Stimulated activated CD4-positive, alpha-beta T cell treated with anti-CD3 and anti-CD28 coated beads, Interleukin-4, amount 100 ng/mL, for 48 hours (primary cell): ENCODE measurements at places on chromosomes 12 and 14.
A peak's percentile ranks its signal among the peaks of the same experiment; 100 is the strongest.

DNA sequence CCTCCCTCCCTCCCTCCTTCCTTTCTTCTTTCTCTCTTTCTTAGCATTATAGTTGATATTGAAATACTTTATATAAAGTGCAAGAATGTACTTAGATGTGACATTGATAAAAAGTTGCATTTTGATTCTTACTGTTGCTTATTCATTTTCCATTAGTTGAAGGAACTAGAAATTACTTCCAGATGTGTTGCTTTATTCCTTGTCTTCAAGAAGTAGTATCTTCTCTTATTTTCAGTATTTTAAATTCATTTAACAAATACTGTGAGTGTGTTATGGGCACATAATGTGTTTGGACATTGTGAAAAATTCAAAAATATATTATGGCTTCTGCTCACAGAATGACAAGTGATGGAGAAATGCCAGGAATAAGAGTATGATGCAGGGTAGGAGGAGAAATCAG is 45.6 kb downstream of the TRMT5 start:
- DNase-seq: no peak

- DNase-seq: no peak
Measured at GRCh38 chr12:104672501-104673265, 215.9 kb downstream of the CHST11 start.

GRCh38 chr12:6432991-6433390 is 11.8 kb upstream of the CD27 start:
- no peak for DNase-seq

DNA sequence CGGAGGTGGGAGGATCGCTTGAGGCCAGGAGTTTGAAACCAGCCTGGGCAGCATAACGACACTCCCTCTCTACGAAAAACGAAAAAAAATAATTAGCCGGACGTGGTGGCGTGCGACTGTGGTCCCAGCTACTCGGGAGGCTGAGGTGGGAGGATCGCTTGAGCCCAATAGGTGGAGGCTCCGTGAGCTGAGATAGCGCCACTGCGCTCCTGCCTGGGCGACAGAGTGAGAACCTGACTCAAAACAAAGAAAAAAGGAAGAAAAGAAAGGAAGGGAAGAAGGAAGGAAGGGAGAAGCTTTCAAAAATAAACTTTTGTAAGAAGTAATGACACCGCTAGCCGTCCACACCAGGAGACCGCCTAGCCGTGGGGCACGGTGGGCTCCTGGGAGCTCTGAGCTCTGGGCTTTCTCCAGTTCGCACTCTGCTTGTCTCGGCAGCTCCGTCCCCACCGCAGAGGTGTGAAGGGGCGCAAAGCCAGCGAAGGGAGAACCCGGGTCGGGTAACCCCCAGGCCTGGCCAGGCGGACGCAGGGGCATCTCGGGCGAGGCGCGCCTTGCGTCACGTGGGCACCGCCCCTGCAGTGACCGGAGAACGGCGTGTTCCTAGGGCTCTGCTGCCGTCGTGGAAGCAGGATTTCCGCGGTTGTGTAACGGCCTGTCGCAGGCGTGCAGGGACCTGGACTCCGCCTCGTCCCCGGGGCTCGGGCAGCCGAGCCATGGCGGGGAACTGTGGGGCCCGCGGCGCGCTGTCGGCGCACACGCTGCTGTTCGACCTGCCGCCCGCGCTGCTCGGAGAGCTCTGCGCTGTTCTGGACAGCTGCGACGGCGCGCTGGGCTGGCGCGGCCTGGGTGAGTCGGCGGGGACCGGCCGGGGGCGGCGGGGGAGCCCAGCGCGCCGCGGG is at the start of gene IRAK3:
TSS of gene IRAK3 (plus strand) at position 631 of the 902 bp plus-strand sequence. CDS start at position 717, 86 bp downstream.
- peak; percentile 14 for DNase-seq

- DNase-seq: no peak
Measured at GRCh38 chr12:34400411-34400881, 378.1 kb downstream of the ALG10 start.

DNA sequence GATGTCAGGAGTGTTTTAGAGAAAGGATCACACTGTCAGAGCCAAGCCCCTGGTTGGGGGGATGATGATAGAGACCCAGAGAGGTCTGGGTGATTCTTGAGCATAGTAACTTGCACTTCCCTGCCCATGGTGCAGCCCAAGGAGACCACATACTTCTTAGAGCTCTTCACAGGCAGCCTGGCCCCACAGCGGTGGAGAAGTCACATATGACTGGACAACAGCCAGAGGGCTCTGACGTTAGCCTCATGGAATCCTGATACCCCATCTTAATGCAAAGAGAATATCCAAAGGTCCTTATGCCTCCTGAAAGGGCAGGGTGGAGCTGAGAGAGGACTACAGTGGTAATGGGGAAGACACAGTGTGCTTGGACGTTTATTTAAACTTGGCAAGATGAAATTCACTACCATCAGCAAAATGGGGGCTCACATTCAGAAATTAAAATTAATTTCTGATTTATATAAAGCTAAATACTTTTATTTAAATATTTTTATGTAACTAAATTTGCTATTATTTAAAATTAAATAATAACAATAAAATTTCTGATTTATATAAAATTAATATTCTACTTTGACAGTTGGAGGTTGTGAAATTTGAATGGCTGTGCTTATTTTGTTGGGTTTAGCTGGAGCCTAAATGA is 131.3 kb downstream of the KTN1 start:
- DNase-seq: no peak

GRCh38 chr12:15218794-15219193 is 2.4 kb downstream of the RERG start:
- no peak for DNase-seq

DNA sequence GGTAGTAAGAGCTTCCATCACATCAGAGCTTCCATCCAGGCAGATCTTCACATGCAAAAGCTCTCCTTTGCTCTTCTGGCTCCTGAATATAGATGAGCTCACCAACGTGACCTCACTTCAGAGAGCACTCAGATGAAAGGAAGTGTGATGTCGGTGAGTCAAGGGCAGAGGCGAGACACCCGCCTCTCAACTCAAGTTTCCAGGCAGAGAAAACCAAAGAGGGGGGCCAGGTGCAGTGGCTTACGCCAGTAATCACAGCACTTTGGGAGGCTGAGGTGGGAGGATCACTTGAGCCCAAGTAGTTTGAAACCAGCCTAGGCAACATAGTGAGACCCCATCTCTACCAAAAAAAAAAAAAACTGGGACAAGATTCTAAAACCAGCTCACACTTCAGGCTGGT is 126.9 kb downstream of the DUSP6 start:
- peak; percentile 51 for DNase-seq

DNA sequence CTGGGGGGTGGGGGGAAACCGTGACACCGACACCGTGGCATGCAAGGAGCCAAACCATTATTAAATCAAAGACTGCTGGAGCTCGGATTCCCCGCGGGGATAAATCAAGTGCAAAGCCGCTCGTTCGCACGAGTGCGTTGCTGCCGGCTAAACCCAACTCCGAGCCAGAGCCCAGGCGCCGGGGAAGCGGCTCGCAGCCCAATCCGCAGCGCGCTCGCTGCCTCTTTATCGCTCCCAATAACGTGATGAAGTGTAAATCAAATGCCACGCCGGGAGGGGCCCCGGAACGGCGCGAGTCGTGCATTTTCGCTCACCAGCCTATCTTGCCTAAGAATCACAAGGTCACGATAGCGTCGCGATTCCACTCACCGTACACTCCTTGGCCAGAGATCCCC is 1.3 kb downstream of the MDGA2 start:
- no peak for DNase-seq
